ENCODE measurements at places on chromosomes 5 and 9. TPM values are rescaled to one million over a fixed set of nuclear protein-coding genes. Genes with fewer than 3 reads are reported as not detected.

The SOX30 gene
- not detected for total RNA-seq

The TRIM23 gene
- 15.1 TPM for total RNA-seq

The CNTLN gene
- total RNA-seq, result 17.4 TPM

The RXFP3 gene
- not detected for total RNA-seq

The OR13D1 gene
- total RNA-seq, result not detected

The NR5A1 gene
- not detected for total RNA-seq

The PLAC8L1 gene
- not detected for total RNA-seq
